ENCODE measurements at places on chromosomes 7 and 10. TPM values are rescaled to one million over a fixed set of nuclear protein-coding genes. Genes with fewer than 3 reads are reported as not detected.

Gene ZWINT
- 101 TPM for total RNA-seq

Gene DENND2A
- total RNA-seq = not detected

Gene FBXO24
- total RNA-seq = 0.41 TPM

Gene FLNC
- 0.03 TPM for total RNA-seq

Gene RSPH10B2
- 0.20 TPM for total RNA-seq

Gene STAG3
- total RNA-seq = 25.0 TPM

Gene ARPC1B
- 256 TPM for total RNA-seq

Gene ACTR3C
- 8.2 TPM for total RNA-seq

Gene CALML5
- total RNA-seq = not detected

Gene LIPN
- not detected for total RNA-seq

Gene RET
- 0.31 TPM for total RNA-seq

Gene PAX4
- not detected for total RNA-seq

Gene FAM25C
- total RNA-seq = not detected

Gene ZNF467
- 0.10 TPM for total RNA-seq

Gene KIAA1549
- total RNA-seq = 0.75 TPM

Gene ADRA2A
- total RNA-seq = not detected

Gene NPM3
- total RNA-seq = 149 TPM

Gene FGL2
- total RNA-seq = 4.0 TPM

Gene AMZ1
- total RNA-seq = 0.05 TPM

Gene CYP2E1
- total RNA-seq = 0.52 TPM

Gene MUC12
- total RNA-seq = 0.81 TPM

Gene GNB2
- 221 TPM for total RNA-seq

Gene AVL9
- 50.6 TPM for total RNA-seq

Gene NEURL1
- 3.6 TPM for total RNA-seq

Gene TAS2R41
- total RNA-seq = not detected

Gene PRLHR
- total RNA-seq = not detected

Gene METTL27
- total RNA-seq = 1.8 TPM

Gene FBXW4
- 29.2 TPM for total RNA-seq

Gene ATRNL1
- not detected for total RNA-seq

Data from activated T-helper 1 cell treated with anti-CD3 and anti-CD28 coated beads, Interleukin-12 subunit alpha, Interleukin-12 subunit beta, Interleukin-2, Interleukin-4 antibody, amounts not matched to agents 30 ng/mL and 10 ng/mL and 1 ng/mL, durations not matched to agents 14 hours and 24 hours and 36 hours (primary cell).